ENCODE measurements at places on chromosomes 11 and 22. TPM values are rescaled to one million over a fixed set of nuclear protein-coding genes. Genes with fewer than 3 reads are reported as not detected.

DNA sequence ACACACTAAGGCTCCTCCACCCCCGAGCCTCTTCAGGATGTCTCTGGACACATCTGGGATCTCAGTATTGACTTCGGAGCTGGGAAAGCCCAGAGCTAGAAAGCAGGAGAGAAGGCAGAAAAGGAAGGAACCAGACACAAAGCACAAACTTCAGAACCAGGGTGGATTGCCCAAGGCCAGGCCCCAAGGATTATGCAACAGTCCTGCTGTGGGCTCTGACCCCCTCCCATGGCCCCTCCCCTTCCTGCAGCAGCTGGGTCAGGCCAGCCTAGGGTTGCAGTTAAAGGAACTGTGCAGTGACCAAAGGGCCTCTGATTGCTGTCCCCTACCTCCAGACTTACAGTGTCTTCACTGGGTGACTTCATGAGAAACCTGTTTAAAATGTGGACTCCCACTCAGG is 5.3 kb downstream of the KCNE3 start:
- no peak overlapping the region for H3K27ac ChIP-seq
- peaks cover 3% of the 10 kb centered on the region for H3K4me1 ChIP-seq
- DNase-seq: no peak
- H3K36me3 ChIP-seq: no peaks in the 10 kb centered on the region
- peaks cover 26% of the 10 kb centered on the region for H3K27me3 ChIP-seq
- H3K4me3 ChIP-seq: no peak overlapping the region

The FOSL1 gene
- polyA plus RNA-seq: 25.3 TPM

DNA sequence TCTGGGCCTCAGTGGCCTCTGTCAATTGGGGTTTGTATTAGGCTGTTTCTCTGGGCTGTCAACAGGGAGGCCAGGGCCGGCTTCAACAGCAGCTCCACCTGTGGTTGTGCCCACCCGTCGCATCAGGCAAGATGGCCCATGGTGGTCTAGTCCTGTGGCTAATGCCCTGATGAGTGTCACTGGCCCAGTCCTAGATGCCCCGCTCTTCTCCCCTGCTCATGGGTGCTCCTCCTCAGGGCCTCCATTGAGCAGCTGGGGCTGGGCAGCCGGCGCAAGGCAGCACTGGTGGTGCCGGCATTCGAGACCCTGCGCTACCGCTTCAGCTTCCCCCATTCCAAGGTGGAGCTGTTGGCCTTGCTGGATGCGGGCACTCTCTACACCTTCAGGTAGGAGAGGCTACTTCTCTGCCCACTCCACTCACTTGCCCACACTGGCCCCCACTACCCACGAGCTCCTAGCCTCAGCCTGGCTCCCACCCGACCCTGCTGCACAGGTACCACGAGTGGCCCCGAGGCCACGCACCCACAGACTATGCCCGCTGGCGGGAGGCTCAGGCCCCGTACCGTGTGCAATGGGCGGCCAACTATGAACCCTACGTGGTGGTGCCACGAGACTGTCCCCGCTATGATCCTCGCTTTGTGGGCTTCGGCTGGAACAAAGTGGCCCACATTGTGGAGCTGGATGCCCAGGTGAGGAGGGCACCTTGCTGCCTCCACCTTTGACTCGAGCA is 5.4 kb downstream of the LARGE2 start:
- H3K27me3 ChIP-seq: no peaks in the 10 kb centered on the region
- peaks cover 57% of the 10 kb centered on the region for H3K4me1 ChIP-seq
- H3K36me3 ChIP-seq: peaks cover 11% of the 10 kb centered on the region
- DNase-seq: no peak
- no peak overlapping the region for H3K4me3 ChIP-seq

DNA sequence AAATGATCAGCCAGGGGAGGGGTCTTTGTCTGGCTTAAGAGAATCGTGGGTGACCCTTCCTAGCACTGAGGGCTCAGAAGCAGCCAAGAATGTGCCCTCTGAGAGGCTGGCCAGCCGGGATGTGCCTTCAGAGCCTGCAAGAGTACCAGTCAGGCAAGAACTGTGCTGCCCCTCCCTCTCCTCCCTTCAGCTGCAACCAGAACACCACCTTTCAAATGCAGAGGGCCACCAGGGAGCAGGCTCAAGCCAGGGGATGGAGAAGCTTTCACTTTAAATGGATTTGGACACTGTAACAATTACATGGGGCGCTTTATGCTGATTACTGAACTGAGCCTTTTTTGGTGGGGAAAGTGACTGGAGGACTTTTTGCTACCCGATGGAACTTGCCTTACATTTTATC is 44.9 kb upstream of the TENM4 start:
- no peaks in the 10 kb centered on the region for H3K36me3 ChIP-seq
- H3K27me3 ChIP-seq: no peaks in the 10 kb centered on the region
- H3K4me3 ChIP-seq: no peak overlapping the region
- no peak overlapping the region for H3K27ac ChIP-seq
- no peaks in the 10 kb centered on the region for H3K4me1 ChIP-seq
- DNase-seq: no peak

The OR5A1 gene
- not detected for polyA plus RNA-seq

The TMEM45B gene
- 2.6 TPM for polyA plus RNA-seq

The FERMT3 gene
- polyA plus RNA-seq: 0.98 TPM

The MUC5B gene
- not detected for polyA plus RNA-seq

The TCP11L1 gene
- polyA plus RNA-seq: 25.1 TPM

- no peak for DNase-seq
- H3K36me3 ChIP-seq: no peaks in the 10 kb centered on the region
- no peak overlapping the region for H3K27ac ChIP-seq
- no peaks in the 10 kb centered on the region for H3K27me3 ChIP-seq
- peaks cover 9% of the 10 kb centered on the region for H3K4me1 ChIP-seq
- H3K4me3 ChIP-seq: no peak overlapping the region
Measured at GRCh38 chr22:26891429-26891828, 234.0 kb downstream of the MIAT start.

DNA sequence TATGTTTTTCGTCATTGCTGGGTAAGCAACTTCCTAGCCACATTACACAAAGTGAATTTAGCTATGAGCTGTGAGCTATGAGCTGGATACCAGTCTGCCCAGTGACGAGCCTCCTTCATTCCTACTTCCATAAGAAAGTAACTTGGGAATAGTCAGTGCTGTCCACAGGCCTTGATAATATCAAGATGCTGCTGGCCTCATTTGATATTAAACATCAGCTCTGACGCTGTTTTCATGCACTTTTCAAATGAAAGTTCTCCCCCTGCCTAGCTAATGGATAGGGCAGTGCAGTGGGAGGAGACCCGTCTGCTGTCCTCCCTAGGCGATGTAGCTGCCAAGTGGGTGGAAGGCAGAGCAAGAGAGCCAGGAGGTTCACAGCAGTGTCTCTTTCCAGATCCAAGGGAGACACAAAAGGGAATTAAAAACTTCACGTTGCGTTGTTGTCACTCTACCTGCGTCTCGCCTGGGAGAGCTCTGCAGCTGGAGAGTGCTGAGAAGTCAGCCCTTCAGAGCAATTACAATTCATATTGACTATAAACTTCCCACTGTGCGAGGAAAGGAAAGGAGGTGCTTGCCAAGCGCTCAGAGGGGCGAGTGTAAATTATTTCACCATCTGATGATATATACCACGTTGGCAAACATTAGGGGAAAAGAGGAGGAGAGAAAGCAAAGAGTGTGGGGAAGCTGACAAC is 861.4 kb downstream of the NTM start:
- H3K4me3 ChIP-seq: no peak overlapping the region
- no peaks in the 10 kb centered on the region for H3K27me3 ChIP-seq
- peaks cover 4% of the 10 kb centered on the region for H3K4me1 ChIP-seq
- DNase-seq: no peak

- H3K27ac ChIP-seq: no peak overlapping the region
- H3K4me1 ChIP-seq: peaks cover 22% of the 10 kb centered on the region
- no peaks in the 10 kb centered on the region for H3K36me3 ChIP-seq
- no peak for DNase-seq
- no peaks in the 10 kb centered on the region for H3K27me3 ChIP-seq
Measured at GRCh38 chr11:95242091-95242844, 11.3 kb upstream of the SESN3 start.

- no peaks in the 10 kb centered on the region for H3K27me3 ChIP-seq
- no peaks in the 10 kb centered on the region for H3K36me3 ChIP-seq
- H3K27ac ChIP-seq: no peak overlapping the region
Measured at GRCh38 chr11:125939081-125939521, 6.7 kb upstream of the VSIG10L2 start.

DNA sequence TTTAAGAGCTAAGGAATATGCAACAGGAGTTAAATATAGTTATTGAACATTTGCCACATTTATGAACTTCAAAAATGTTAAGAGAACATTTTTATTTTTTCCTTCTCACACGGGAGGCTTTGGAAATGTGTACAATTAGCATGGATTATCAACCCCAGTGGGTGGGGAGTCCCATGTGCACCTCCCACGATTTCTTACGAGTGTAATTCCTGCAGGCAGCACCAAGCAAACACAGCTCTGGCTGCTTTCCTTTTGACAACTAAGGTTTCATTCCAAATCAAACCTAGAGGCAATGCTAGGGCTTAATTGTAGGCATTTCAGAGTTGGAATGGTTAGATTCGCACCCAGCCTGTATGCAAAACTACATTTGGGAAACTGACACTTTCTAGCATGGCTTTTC is 460.9 kb downstream of the METTL15 start:
- H3K36me3 ChIP-seq: no peaks in the 10 kb centered on the region
- peaks cover 5% of the 10 kb centered on the region for H3K4me1 ChIP-seq
- DNase-seq: no peak
- H3K27me3 ChIP-seq: no peaks in the 10 kb centered on the region
- no peak overlapping the region for H3K4me3 ChIP-seq

GRCh38 chr11:117855912-117856651 is 20.4 kb downstream of the FXYD6 start:
- H3K27me3 ChIP-seq: peaks cover 3% of the 10 kb centered on the region
- no peak overlapping the region for H3K4me3 ChIP-seq
- H3K4me1 ChIP-seq: no peaks in the 10 kb centered on the region
- no peak for DNase-seq

GRCh38 chr11:115707180-115707905 is 203.1 kb upstream of the CADM1 start:
- no peak overlapping the region for H3K27ac ChIP-seq
- H3K36me3 ChIP-seq: no peaks in the 10 kb centered on the region
- H3K4me3 ChIP-seq: no peak overlapping the region

The KCNJ11 gene
- not detected for polyA plus RNA-seq

DNA sequence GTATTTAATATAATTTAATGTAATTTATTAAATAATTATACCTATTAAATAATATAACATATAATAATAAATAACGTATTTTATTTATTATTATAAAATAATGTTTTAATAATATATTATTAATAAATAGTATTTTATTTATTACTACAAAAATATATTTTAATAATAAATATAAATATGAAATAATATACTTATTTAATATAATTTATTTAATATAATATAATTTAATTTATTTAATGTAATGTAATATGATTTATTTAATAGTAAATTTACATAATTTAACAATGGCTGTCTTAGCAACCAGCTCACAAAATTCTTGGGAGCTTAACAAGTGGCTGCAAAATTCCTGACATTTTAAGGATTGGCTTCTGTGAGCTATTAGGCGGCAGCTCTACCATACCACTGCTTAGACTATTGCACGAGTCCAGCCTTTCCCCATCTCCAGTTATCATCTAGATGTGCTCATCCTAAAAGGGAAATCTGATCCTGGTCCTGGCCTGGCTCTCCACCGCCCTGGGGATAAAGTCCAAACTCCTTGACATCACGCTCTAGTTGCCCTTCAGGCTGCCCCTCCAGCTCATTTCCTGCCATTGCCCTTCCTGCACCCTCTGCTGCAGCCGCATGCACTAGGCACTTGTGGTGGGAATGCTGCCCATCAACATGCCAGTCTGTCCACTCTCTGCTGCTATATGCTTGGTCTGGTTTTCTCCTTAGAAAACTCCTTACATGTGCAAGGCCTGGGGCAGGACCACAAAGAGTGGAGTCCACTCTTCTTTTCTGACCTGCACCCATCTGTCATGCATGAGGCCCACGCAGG is 9.8 kb downstream of the MMP20 start:
- H3K36me3 ChIP-seq: no peaks in the 10 kb centered on the region
- H3K27me3 ChIP-seq: no peaks in the 10 kb centered on the region
- no peaks in the 10 kb centered on the region for H3K4me1 ChIP-seq
- H3K27ac ChIP-seq: no peak overlapping the region
- DNase-seq: no peak

The SOX6 gene
- 6.4 TPM for polyA plus RNA-seq

The KIAA1671 gene
- 15.3 TPM for polyA plus RNA-seq

- H3K27ac ChIP-seq: no peak overlapping the region
- H3K4me3 ChIP-seq: no peak overlapping the region
- peaks cover 13% of the 10 kb centered on the region for H3K4me1 ChIP-seq
- no peak for DNase-seq
- no peaks in the 10 kb centered on the region for H3K36me3 ChIP-seq
- no peaks in the 10 kb centered on the region for H3K27me3 ChIP-seq
Measured at GRCh38 chr11:61042961-61043540, 59.2 kb upstream of the CD5 start.
